ENCODE measurements at places on chromosomes 12 and 14.

- no peak for DNase-seq
These were observed 921.8 kb downstream of the VRK1 start for GRCh38 chr14:97718886-97719442.

- DNase-seq = no peak
These were observed 405.4 kb downstream of the TMTC2 start for GRCh38 chr12:83092129-83092528.

DNA sequence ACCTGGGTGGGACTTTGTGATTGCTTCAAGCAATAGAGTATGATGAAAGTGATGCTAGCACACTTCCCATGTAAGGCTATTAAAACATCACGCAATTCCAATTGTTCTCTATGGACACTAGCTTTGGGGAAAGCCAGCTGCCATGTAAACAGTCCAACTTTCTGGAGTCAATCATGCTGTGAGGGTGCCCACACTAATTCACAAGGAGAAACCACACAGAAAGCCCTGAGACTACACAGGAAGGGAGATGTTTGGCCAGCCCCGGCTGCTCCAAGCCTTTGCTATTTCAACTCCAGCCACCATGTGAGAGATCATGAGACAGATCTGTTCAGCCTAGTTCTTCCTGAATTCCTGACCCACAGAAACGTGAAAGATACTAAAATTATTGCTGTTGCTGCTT lies 96.3 kb downstream of the ST8SIA1 start:
- no peak for DNase-seq

GRCh38 chr12:674272-674781 lies 11.1 kb upstream of the NINJ2 start:
- peak; percentile 27 for DNase-seq

DNA sequence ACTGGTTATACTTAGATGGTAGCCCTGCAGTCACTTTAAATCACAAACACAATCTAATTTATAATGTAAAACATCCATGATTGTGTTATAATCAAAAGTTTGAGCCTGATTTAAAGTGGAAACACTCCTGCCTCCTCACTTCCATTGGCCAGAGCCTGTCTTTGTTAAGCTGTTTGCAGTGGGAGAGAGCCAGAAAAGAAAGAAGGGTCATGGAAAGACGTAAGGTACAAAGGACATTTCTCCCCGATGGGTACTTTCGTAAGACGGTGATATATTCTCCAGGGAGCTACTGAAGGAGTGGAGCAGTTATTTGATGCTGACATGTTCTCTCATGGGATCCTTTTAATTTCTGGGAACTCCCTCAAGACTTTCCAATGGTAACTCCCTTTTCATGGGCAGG lies 164.0 kb downstream of the METTL25 start:
- DNase-seq = no peak

DNA sequence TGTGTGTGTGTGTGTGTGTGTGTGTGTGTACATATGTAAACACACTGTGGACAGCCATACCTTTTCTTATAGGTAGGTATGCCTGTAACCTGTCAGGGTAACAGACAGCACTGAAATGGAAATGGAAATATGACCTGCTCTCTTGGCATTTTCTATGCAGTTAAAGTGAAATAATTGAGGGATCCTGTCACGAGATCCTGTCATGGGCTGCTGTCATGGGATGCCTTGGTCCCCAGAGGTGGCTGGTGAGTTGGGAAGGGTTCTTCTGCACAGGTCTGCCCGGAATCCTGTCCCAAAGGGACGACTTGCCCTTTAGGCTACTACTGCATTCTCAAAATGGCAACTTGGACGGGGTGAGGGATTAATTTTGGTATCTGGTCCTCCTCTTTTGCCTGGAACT lies 47.3 kb downstream of the ELK3 start:
- DNase-seq = no peak

- DNase-seq = no peak
These were observed 235 bp downstream of the RAB2B start for GRCh38 chr14:21476523-21476924.

DNA sequence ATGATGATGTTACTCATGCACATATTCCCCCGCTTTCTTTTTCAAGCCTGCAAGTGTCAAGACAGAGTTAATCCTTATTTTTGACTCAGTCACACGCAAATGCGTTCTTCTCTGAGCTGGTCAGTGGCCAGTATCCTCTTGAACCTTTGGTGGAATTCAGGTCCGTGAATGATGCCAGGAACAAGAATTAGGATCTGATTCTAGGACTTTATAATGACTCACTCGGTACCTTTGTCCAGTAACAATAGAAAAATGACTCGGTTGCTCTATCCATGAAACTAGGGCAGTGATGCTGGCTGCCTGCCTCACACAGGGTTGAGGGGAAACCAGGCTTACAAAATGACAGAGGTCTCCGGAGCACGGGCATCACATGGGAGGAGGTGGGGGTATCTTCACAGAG lies 185.8 kb upstream of the NUDT4 start:
- no peak for DNase-seq

- DNase-seq = no peak
These were observed 15.7 kb downstream of the CLIP1 start for GRCh38 chr12:122406701-122407164.

GRCh38 chr12:109844091-109844490 lies 10.9 kb upstream of the TRPV4 start:
- DNase-seq = no peak

- no peak for DNase-seq
These were observed 630 bp downstream of the GARIN6 start for GRCh38 chr12:99648183-99648582.

- no peak for DNase-seq
These were observed 27.4 kb upstream of the ABCD2 start for GRCh38 chr12:39646963-39647362.

DNA sequence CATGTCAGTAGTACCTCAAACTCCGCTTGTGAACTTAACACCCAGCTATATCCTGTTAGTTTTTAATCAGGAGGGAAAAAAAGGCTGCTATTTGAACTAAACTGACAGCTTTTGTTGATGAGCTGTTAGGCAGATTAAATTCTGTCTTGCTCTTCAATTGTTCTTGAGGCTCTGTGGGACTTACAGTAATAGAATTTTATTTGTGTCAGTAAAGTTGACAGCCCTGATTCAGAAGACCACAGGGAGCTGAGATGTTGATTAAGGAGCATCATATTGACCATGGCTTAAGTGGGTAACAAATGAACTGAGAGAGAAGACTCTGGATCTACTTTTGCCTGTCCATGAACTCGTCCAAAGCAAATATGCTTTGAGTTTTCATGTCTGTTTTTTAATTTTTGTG lies 622.9 kb downstream of the DIO2 start:
- DNase-seq = no peak

- DNase-seq = no peak
These were observed 37.7 kb downstream of the CCDC177 start for GRCh38 chr14:69536971-69537370.
